ENCODE measurements at places on chromosomes 2 and 18.

DNA sequence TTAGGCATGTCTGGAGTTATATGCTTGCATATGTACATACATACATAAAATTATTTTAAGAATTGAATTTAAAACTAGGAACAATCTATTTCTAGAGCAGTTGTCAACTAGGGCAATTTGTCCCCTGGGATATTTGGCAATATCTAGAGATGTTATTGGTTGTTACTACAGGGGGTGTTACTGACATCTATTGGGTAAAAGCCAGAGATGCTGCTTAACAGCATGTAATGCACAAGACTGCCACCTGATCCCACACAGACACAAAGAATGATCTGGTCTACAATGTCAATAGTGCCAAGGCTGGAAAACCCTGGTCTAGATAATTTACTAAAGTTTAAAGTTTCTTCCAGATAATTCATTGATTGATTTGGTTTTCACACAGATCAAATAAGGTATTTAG lies 185.3 kb downstream of the NYAP2 start:
- no peak for DNase-seq

DNA sequence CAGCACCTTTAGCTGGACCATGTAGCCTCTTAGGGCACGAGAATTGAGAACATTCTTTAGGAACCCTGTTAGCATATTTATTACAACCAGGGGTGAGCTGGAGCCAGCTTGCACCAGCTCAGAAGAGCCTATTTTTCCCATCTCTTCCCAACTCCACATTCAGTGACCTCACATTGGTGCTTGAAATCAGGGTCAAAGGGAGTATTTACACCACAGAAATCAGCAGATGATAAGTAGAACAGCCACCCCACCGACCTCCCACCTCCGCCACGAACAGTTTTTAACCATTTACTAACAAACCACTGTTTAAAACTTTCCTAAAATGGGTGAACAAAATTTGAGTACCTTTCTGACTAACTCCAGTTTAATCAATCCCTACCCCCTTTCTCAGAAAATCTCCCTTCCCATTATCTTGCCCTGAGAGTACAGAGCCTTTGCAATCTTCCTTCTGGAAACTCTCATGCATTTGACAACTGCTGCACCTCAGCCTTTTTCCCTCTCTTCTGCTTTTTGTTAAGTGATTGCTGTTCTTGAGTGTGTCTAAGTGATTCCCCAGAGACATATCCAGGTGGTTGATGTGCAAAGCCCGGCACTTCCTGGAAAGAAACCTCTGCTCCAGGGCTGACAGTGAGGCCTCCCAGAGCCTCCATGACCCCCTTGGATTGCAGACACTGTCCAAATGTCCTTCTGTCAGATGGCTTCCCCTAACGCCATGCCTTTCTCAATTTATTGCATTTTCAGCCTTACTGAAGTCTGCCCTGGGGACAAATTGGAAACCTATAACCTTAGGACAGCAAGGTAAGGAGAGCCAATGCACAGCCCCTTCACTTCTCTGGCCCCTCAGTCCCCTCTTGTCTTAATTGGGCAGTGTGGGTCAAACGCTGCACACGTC lies 389.5 kb upstream of the TNP1 start:
- no peak for DNase-seq

DNA sequence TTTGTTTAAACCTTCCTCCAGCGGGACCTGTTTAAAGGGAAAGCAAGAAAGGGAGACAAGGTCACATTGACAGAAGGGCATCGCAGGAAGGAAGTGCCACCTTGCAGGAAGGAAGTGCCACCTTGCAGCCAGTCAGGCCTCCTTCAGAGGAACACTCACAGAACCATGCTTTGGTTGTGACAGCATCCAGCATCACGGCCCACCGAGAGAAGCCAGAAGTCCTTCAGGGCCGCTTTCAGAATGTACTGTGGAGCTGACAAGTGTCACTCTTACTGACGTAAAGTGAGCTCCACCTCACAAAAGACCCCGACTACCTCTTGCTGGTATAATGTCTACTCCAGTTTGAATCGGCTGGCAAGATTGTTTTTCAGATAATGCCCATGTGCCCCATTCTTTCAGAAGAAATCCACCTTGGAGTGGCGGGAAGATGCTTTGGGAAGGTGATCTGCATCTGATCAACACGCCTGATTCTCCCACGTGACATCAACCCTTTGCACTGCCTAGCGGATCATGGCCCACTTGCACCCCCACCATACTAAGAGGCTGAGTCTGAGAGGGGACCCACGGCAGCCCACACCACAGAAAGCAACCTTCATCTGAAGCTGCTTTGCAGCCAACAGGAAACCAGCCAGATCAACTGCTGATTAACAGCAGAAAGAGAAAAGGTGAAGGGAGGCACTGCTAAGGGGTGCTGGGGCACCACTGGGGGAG lies 99.8 kb downstream of the UXS1 start:
- DNase-seq = no peak

- DNase-seq = no peak
These were observed 134.4 kb downstream of the IKZF2 start for GRCh38 chr2:213016984-213017351.

GRCh38 chr2:44826601-44827000 lies 114.9 kb upstream of the SIX3 start:
- DNase-seq = no peak

- DNase-seq = no peak
These were observed 40.5 kb upstream of the POLE4 start for GRCh38 chr2:74917702-74918619.
